CMK (cell line): ENCODE measurements at places on chromosomes 3 and 15.

GRCh38 chr15:70236341-70237086 is 138.8 kb upstream of the TLE3 start:
- DNase-seq: no peak

- DNase-seq: no peak
These were observed 128.8 kb downstream of the CD47 start for GRCh38 chr3:107962037-107962436.

DNA sequence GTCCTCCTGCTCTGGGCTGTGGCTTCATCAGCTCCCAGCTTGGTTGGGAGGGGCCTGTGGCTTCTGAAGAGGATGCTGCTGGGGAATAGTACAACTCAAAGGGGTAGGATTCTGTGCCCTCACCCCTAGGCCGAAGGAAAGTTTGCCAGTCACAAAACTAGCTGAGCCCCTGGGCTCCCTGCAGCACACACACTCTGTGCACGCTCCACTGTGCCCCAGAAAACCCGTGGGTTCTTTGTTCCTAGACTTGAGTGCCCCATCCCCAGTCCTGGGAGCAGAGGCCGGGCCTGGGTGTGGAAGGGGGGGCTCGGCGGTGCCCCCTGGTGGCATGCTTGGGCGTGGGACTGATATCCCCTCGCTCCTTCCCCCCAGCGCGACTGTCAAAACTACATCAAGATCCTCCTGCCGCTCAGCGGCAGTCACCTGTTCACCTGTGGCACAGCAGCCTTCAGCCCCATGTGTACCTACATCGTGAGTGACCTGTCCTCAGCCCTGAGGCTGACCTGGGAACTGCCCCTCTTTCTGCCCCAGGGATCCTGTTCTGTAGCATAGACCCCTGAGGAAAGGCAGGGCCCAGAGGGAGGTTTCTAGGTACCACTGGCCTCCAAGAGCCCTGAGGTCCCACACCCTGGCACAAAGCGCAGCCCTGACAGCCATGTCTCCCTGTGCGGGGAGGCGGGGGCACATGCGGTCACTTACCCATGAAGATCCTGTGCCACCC is 14.2 kb downstream of the CIB1 start:
- peak; percentile 26 for DNase-seq

- no peak for DNase-seq
These were observed 18.3 kb downstream of the ACTL6A start for GRCh38 chr3:179580992-179581391.

DNA sequence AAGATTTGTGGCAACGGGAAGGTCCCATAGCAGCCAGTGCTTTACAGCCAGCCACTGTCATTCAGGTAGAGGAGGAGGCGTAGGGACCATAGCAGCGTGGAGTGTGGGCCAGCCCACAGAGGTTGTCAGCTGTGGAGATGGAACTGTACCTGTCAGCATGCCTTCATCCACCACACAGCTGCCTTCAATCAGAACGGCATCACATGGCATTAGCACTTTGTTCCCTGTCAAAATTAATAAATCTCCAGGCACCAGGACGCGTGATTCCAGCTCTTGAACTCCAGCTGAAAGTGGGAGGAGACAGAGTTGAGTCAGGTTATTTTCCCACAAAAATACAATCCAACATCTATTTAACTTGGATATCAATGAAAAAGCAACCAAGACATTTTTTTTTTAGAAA is 84.0 kb downstream of the ATP13A4 start:
- DNase-seq: no peak
